Stimulated activated CD8-positive, alpha-beta memory T cell treated with anti-CD3 and anti-CD28 coated beads, Interleukin-4, amount 100 ng/mL, for 1 hour (primary cell): ENCODE measurements at places on chromosomes 6 and 20.

DNA sequence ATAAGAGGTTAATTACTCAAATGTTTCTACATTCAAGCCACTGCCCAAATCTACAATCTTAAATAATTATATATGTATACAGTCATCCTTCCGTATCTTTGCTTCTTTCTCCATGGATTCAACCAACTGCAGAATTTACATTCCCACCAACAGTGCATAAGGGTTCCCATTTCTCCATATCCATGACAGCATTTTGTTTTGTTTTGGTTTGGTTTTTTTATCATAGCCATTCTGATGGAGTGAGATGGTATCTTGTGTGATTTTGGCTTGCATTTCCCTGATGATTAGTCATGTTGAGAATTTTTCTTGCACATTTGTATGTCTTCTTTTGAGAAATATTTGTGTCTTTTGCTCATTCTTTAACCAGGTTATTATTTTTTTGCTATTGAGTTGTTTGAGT, 198.5 kb downstream of the C6orf118 start:
- no peak for DNase-seq

DNA sequence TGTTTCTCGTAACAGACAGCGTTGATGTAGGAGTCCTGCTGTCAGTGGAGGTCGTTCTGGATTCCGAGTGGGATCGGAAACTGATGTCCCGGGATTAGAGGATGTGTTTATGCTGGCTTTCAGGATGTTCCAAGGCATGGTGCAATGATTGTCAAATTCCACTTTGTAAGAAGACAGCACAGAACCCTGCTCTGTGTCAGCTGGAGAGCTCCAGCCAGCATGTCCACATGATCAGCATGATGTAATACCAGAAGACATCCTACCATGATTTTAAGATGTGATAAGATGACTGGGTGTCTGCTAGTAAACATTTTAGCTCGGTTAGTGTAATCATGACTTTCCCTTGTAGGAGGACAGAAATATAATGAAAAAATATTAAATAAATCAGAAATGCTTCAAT, 20.3 kb downstream of the ENPP1 start:
- DNase-seq: no peak

- DNase-seq: no peak
Observed at GRCh38 chr6:38064431-38064830, 244.9 kb downstream of the ZFAND3 start.

GRCh38 chr6:112475083-112475482, 128.0 kb downstream of the RFPL4B start:
- DNase-seq: no peak

GRCh38 chr20:25282034-25282781, 34.3 kb downstream of the PYGB start:
- no peak for DNase-seq

DNA sequence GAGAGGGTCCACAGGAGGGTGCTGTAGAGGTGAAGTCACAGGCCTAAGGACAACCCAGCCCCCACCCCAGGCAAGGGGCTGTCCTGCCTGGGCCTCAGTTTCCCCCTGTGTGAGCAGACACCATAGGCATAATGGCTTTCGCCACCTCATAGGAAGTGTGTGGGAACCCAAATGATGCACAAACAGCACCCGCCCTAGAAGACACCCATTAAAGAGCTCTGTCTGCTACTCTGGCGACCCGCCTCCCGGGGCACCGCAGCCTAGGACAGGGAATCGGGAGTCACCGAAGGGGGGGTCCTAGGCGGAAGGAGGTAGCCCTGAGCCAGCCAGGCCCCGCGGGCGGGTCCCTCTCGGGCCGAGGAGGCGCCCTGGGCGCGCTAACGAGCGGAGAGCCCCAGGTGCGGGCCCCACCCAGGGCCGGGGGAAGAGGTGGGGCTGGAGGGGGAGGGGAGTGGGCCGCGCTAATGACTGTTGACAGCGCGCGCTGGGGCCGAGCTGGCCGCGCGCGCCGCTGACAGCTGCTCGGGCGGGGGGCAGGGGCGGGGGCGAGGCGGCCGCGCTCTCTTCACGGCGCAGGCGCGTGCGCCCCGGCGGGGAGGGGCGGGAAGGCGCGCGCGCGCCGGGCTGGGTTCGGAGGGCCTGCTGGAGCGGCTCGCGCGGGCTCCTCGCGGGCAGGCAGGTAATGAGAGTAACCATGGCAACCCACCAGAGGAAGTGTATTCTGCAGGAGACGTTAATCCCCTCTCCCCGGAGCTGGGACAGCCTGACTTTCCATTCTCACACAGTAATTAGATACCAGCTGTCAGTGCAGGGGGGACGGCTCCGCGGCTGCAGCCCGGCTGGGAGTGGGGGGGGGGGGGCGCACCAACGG, 48.9 kb downstream of the NOL4L start:
- DNase-seq: peak; percentile 37

GRCh38 chr6:32132110-32132509, 2.0 kb upstream of the FKBPL start:
- DNase-seq: no peak
